SK-N-MC (cell line): ENCODE measurements at places on chromosomes 5 and 9.

DNA sequence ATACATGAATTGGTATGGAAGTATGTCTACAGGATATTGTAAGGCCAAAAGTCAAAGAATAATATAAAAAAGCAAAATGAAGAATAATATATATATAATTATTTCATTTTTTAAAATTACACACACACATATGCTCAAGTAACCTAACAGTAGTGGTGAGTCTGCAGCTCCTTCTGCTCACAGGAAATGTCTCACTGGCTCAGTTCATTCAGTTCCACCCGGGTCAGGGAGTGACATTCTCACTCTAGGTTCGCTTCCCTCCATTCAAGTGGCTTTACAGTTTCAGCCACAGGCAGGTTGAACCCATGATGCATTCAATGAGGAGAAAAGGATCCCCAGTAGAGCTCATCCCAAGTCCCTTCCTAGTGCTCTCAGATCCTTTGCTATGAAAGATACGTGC is 90.8 kb downstream of the SUSD1 start:
- DNase-seq, result no peak

GRCh38 chr5:147576646-147577535 is 67.0 kb upstream of the DPYSL3 start:
- DNase-seq, result no peak

- no peak for DNase-seq
These were observed 20.3 kb upstream of the NINJ1 start for GRCh38 chr9:93154293-93154903.

DNA sequence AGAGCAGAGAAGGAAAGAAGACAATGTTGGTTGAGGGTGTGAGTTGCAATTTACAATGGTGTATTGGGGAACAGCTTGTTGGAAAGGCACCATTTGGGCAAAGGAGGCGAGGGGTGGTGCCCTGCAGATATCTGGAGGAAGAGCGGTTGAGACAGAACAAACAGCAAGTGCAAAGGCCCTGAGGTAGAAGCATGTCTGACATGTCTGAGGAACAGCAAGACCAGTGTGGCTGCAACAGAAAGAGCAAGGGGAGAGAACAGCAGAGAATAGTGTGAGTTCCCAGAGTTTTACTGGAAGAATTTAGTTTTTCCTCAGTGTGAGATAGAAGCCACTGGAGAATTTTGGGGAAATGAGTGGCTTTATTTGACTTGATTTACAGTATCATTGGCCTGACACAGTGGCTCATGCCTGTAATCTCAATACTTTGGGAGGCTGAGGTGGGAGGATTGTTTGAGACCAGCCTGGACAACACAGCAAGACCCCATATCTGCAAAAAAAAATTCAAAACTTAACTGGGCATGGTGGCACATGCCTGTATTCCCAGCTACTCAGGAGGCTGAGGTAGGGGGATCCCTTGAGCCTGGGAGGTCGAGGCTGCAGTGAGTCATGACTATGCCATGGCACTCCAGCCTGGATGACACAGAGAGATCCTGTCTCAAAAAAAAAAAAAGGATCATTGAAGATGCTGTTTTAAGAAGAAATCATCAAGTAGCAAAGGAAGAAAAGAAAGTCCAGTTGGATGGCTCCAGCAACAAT is 13.6 kb downstream of the CMBL start:
- DNase-seq, result no peak

DNA sequence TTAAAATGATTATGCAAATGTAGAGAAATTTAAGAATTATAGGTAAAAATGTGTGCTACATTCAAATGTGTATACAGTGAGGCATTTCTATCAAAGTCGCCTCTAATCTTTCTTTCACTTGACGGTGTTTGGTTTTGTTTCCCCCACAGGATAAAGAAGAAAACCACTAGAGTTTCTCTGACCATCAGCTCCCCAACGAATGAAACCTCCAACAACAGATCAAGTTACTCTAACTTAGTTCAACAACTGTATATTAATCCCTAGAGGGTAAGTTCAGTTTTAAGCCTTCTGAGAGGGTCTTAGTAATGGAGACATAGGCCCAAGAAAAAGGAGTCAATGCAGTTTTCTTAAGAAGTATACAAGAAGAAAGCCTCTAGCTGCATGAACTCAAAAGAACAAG is 11.5 kb upstream of the MYOT start:
- DNase-seq, result no peak
